NCI-H2029 treated with DMSO at 0.1 percent for 48 hours (cell line): ENCODE measurements at places on chromosomes 11 and 22.

GRCh38 chr11:119856681-119857485, 127.9 kb upstream of the NECTIN1 start:
- no peak for DNase-seq

DNA sequence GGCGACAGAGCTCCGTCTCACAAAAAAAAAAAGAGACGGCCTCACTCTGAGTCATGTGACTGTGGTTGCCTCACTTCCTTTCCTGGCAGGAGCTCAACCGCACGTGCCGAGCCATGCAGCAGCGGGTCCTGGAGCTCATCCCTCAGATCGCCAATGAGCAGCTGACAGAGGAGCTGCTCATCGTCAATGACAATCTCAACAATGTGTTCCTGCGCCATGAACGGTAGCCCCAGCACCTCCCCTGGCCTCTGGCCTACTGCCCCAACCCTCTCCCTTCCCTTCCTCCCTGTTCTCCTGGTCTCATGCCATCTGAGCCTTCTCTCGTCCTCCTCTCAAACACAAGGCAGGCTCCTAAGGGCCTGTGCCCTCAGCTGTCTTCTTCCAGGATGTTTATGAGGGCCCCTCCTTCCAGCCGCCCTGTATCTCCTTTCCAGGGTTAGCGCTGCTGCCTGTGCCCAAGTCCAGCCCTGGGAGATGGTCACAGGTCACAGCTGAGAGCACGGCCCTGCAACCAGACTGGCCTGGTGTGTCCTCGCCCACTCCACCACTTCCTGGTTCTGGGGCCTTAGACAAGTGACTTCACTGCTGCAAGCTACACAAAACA, 30.7 kb downstream of the TOM1 start:
- peak; percentile 65 for DNase-seq

GRCh38 chr11:38510041-38510440, 1912.0 kb upstream of the RAG2 start:
- DNase-seq: no peak

GRCh38 chr11:128282053-128282452, 305.3 kb downstream of the ETS1 start:
- no peak for DNase-seq

- DNase-seq: no peak
Measured at GRCh38 chr11:86161837-86162236, 82.7 kb upstream of the EED start.

DNA sequence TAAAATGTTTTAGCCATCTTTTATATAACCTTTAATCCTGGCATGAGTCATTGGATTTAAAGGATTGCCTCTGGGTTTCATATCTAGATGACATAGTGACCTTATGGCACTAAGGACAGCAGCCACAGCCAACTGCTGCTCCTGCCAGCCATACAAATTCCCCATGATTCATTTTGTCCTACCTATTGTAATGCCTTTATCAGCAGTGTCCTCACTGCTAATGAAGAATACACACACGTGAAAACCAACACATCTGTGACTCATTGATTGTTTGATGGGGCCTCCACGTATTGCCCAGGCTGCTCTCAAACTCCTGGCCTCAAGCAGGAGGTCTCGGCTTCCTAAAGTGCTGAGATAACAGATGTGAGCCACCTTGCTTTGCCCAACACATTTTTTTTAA, 1.8 kb downstream of the LDHAL6A start:
- no peak for DNase-seq

DNA sequence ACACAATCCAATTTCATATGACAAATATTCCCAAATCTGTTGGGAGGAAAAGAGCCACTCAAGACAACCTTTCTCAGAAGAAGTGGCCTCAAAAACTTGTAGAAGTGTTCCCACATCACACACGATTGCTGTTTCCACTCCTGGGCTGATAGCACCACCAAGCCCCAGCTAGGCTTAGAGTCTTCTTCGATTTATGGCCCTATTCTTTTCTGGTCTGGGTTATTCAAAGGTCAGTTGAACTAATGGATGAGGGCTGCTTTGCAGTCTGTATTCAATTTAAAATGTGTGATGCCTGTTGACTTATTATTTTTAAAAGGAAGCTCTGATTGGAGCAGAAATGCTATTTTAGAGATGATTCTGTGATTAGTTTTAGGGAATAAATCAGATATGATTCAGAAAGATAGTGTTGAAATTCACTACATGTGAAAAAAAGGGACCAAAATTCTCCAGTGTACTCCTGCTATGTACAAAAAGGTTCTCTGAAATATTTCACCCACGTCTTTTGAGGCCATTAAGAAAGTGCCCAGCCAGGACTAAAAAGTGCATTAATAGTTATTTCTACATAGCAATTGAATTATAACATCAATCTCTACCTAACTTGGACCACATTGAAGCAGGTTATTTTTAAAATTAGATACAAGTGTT, 57.3 kb upstream of the SPON1 start:
- no peak for DNase-seq

GRCh38 chr11:126468102-126468521, 112.6 kb downstream of the ST3GAL4 start:
- DNase-seq: no peak

DNA sequence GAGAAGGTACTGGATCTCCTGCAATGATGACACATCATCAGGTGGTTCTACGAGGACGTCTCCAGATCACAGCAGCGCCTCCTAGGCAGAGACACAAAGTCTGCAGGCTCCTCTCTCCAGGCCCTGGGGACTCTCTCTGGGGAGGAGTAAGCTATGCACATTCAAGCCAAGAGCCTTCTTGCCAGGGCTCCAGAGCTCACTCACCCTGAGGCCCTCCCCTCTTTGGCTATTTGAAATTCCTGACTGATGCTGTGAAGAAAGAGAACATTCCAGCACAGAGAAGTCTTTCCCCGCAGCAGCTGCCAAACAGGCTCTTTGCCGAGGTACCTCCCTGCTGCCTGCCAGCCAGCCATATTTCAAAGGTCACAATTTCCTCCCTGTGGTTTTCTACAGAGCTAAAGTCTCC, 204.9 kb downstream of the CSNK2A3 start:
- no peak for DNase-seq
